ENCODE measurements at places on chromosomes 1 and 21. TPM values are rescaled to one million over a fixed set of nuclear protein-coding genes. Genes with fewer than 3 reads are reported as not detected.
A peak's percentile ranks its signal among the peaks of the same experiment; 100 is the strongest.

- DNase-seq: no peak
Observed at GRCh38 chr1:109246141-109246551, 3.2 kb upstream of the CELSR2 start.

- peak; percentile 73 for DNase-seq
Observed at GRCh38 chr1:153610811-153611301, 2.1 kb downstream of the S100A16 start.

DNA sequence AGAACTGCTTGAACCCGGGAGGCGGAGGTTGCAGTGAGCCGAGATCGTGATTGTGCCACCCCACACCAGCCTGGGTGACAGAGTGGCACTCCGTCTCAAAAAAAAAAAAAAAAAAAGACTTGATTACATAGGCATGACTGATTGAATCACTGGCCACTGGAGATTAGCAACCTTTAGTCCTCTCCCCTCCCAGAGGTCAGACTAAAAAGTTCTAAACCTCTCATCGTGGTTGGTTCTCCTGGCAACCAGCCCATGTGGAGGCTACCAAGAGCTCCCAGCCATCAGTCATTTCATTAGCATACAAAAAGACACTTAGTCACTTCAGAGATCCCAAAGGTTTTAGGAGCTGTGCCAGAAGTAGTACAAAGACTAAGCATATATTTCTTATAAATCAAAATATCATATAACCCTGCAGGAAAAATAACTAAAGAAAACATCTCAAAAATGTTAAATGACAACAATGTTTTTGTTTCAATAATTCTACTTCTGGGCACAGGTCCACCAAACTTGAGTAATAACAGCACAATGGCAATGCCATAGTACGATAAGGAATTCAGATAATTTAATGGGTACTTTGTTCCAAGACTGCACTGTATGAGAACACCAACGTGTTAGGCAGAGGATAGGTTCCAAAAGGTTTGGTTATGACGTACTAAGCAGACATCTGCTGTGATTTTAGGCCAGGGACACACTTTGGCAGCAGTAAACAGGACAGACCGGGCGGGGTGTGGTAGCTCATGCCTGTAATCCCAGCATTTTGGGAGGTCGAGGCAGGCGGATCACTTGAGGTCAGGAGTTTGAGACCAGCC, 18.1 kb downstream of the USP48 start:
- no peak for DNase-seq

- DNase-seq: no peak
Observed at GRCh38 chr1:110672753-110673108, 2.0 kb downstream of the KCNA3 start.

OPRD1 gene
- not detected for polyA plus RNA-seq

DNA sequence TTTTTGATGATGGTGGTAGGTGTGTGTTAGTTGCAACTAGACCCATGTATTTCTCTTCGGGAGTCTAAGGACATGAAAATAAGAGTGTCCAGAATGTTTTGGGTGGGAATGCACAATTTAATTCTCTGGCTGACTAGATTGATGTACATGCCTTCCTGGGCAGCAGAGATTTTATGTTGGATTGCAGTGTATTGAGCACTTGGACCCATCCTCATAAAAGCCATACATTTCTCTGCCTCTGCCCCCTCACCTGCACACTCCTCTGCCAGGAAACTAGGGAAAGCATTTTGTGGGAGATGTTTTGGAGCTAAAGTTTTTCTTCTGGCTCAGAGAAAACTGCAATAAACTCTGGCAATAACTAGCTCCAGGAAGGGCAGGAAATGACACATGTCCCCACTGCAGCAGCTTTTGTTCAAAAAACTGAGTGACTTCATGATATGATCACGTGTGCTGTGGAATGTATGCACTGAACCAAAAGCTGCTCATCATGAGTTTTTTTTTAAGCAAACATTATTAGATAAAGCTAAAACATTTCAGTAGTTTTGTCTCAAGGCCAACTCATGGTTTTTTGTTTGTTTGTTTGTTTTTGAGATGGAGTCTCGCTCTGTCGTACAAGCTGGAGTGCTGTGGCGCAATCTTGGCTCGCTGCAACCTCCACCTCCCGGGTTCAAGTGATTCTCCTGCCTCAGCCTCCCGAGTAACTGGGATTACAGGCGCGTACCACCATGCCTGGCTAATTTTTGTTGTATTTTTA, 17.6 kb downstream of the RIT1 start:
- DNase-seq: peak; percentile 77

DNA sequence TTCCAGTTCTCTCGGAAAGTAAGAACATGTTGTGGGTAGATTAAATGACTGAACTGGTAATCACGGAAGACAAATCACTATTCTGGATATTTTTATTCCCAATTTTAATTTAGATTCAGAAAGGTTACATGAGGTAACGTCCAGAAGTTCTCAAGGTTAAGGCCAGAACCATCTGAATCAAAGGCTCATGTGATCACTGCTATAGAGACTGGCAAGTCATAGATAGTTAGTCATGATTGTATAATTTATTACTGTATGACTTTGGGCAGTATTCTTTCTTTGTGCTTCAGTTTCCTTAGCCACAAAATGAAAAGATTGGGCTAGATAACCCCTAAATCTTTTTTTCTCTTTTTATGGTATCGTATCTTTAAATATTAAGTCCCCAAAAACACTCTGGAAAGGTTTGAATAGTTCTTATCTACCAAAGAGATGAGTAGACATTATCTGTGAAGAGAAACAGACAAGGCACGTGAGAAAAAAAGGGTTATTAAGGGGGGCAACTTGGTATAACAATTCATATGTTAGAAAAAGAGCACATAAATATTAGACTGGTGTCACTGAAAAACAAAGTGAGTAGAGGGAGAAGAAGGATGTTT, 241.0 kb downstream of the PTPRC start:
- no peak for DNase-seq

ORC1 gene
- polyA plus RNA-seq: 0.37 TPM

LDLRAD2 gene
- polyA plus RNA-seq: not detected

DNA sequence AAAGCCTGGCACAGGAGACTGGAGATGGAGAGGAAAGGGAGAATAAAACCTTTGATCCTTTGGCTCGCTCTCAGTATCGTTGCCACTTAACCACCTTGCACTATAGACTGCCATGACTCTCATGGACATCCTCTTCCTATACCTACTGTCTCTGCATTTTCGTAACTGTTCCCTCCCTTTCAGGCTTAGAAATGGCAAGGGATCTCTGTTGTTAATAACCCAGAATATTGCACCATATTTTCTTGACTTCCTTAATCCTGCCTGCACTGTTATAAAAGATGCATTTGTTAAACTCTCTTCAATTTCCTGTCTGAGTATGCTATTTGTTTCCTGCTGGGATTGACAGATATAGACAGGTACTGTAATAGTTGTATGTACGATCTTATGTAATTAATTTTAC, 38.6 kb downstream of the CYYR1 start:
- no peak for DNase-seq

SPRR1A gene
- polyA plus RNA-seq: not detected

DNA sequence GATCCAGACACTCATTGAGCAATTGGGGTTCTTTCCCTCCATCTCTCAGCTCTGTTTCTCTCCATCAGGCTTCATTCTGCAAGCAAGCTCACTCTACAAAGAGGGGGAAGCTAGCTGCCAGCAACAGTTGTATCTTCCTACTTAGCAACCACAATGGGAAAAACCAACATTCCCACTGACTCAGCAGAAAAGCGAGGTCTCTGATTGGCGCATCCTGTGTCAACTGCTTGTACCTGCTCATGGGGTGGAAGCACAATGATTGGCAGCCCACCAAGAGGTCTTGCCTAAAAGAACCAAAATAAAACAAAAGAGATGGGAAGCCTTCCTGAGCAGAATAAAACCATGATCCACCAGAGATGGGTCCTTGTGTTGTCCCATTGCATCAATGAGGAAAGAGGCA, 4.0 kb upstream of the CDA start:
- DNase-seq: no peak

OR10Z1 gene
- polyA plus RNA-seq: not detected
